Naive thymus-derived CD8-positive, alpha-beta T cell (primary cell): ENCODE measurements at places on chromosomes 6 and 20. TPM values are rescaled to one million over a fixed set of nuclear protein-coding genes. Genes with fewer than 3 reads are reported as not detected.

- no peak for DNase-seq
These were observed 2.0 kb downstream of the QRSL1 start for GRCh38 chr6:106631346-106631745.

- no peak for DNase-seq
These were observed 63.2 kb downstream of the PDE10A start for GRCh38 chr6:165599596-165600487.

GRCh38 chr6:143677891-143678791 lies at the start of gene PHACTR2:
TSS of gene PHACTR2 (plus strand) at chr6:143677965. CDS start at chr6:143678164, 199 bp downstream.
- peak; percentile 39 for DNase-seq

GRCh38 chr6:4256969-4257368 lies 121.6 kb upstream of the ECI2 start:
- no peak for DNase-seq

DNA sequence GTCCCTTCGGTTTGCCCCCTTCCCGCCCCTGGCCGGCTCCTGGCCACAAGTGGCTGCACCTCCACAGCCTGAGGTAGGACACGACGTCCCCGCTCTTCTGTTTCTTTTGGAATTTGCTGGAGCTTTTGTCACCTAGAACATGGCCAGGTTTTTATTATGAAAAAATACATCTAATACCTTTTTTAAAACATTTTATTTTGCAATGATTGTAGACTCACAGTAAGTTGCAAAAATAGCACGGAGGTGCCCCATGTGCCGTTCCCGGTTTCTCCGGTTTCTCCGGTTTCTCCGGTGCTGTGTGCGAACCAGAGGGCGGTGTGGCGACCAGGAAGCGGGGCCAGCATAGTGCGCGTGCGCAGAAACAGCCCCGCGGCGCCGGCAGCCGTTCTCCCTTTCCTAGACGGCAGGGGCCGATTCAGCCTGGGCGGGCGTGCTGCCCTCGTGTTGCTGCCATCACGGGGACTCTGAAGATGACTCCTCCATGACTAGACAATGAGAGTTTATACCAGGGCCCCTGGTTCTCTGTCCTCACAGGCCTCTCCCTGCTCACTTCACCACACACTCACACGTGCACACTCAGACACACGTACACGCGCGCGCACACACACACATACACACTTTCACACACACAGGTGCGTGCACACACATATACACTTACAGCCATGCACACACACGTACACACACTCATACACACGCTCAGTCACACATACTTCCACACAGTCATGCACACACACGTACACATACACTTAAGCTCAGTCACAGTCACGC lies 102.1 kb downstream of the TMEM242 start:
- peak; percentile 69 for DNase-seq

DNA sequence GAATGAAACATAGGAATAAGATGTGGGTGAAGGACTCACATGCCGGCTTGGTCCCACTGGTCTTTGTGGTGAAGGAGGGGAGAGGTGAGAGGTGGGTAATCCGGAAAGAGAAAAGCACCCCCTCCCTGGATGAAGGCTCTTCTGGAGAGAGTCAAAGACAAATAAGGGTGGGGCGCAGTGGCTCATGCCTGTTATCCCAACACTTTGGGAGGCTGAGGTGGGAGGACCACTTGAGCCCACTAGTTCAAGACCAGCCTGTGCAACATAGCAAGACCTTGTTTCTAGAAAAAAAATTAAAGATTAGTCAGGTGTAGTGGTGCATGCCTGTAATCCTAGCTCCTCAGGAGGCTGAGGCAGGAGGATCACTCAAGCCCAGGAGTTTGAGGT lies 3.1 kb downstream of the LTB start:
- DNase-seq, result no peak

GRCh38 chr6:125810445-125810844 lies 19.7 kb downstream of the NCOA7 start:
- DNase-seq, result no peak

GRCh38 chr20:17276101-17276500 lies 49.3 kb downstream of the PCSK2 start:
- no peak for DNase-seq

GRCh38 chr20:45091366-45091765 lies 9.6 kb downstream of the KCNS1 start:
- no peak for DNase-seq

GRCh38 chr20:53599044-53599362 lies 5.4 kb upstream of the ZNF217 start:
- no peak for DNase-seq

DNA sequence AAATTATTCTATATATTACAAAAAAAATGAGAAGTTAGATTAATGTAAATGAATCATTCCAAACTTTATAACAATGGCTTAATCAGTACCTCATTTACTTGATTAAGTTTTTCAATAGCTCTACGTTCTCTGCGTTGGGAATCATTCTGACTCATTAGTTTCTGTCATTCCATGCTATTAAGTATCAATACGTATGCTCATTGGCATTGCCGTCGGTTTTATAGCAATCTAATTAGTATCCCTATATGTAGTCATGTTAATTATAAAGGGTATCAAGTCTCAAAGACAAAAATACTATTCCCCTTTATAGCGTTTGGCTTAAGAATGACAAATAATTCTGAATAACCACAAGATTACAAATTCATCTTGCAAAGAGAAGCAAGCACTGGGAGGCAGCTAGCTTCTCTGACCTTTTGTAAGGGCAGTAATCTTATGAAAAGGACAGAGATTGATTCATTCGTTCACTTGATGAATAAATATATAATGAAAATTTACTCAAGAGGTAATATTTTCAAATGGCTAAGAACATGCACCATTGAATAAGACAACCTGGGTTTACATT lies 41.8 kb downstream of the OLIG3 start:
- no peak for DNase-seq

- DNase-seq, result no peak
These were observed 7.5 kb upstream of the BAK1 start for GRCh38 chr6:33587529-33587928.

DNA sequence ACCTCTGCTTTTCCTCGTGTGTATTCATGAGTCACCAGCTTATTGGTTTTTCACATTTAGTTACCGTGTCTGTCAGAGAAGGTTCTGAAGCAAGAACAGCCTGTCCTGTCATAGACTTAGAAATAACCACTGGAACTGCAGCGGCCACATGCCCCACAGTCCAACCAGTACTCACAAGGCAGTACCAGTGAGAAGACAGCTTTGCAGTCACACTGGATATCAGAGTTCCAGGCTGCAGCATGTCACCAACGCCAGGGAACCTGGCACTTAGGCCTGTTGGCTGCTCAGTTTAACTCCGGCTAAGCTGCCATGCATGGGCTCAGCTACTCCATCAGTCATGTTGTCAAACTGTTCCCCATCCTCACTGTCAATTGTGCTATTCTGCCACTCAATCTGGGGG lies 40.1 kb downstream of the ADNP start:
- DNase-seq, result no peak

DNA sequence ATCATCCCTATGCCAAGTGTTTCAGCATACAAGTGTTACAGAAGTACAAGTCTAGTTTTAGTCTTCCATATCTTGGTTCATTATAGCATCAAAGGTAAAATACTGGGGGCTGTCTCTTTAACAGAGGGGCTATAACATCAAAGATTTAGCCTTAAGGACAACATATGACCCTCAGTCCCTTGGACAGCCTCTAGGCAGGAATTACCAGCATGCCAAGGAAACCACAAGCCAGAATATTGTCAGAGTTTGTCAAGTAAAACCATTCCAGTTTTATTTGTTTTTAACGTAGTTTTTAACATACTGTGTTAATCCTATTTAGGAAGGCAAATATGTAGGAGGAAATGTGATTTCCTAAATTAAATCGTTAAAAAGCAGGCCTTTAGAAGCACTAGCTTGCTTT lies 18.6 kb downstream of the ZKSCAN8 start:
- DNase-seq, result no peak

DNA sequence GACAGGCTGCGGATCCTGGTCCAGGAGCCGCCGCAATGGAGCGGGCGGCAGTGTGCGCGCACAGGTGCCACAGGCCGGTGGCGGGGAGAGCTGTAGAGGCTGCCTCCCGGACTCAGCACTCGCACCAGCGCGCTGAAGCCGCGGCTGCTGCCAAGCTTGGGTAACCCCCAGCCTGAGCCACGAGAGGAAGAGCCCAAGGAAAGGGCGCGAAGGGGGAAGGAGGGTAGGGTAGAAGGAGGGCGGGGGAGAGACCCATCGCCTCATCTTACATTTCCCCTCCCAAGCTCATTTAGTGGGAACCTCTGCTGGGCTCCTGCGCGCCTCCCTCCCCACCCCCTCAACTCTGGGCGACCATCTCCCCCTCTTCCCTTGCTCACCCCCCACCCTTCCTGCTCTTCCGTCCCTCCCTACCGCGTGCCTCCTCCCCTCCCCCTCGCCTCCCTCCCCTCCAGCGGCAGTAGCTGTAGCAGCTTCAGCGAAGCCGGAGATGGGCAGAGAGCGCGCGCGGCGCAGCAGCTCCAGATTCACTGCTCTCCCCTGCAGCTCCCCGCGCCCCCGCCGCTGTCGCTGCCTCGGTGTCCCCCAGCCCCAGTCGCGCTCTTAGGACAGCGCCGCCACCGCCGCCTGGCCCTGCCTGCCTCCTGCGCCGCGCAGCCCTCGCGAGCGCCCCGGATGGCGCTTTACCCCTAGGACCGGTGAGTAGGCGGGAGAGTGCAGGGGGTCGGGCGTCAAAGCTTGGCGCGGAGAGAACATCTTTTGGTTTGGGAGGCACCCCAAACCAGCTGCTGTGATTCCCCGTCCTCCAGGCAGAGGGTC lies at the start of gene FUT9:
Gene FUT9 (plus strand): TSS at position 457 of the 816 bp plus-strand sequence. CDS start 187,182 bp downstream, outside the sequence.
- DNase-seq, result no peak

DNA sequence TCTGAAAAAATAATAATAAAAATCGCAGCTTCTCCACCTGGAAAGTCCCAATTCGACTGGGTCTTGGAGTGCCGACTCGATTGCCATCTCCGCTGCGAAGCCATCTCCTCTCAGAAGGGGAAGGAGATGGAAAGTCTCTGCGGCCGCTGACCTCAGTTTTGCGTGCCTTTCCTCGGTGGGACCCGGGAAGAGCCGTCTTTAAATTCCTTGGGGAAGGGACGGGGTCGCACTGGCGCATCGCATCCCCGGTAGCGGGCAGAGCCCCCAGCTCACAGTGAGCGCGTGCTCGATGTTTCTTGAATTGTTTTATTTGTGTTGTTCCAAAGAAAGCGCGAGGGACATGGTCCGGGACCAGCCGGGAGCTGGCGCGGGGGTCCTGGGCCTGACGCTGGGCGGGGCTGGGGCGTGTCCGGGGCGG lies 270 bp upstream of the TIAM2 start:
- DNase-seq, result no peak

- DNase-seq, result no peak
These were observed 6.7 kb upstream of the SYNJ2 start for GRCh38 chr6:157974967-157975366.

GRCh38 chr6:91664327-91664959 lies 1077.6 kb upstream of the MAP3K7 start:
- DNase-seq, result no peak

DNA sequence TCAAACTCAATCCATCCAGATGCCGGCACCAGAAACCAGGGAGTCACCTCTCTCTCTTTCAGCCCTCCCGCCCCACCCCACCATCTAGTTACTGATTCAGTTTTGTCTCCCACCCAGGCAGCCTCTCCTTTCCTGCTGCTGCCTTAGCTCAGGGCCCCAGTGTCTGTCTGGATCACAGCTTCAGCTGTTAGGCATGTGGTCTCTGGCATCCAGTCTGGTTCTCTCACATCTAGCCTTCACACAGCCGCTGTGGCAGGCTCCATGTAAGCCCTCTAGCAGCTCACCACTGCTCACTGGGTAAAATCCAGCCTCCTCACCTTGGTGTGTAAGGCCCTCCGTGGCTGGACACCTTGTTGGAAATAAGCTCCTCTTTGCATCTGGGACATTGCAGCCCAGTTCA lies 21.3 kb downstream of the AARS2 start:
- DNase-seq, result no peak

- peak; percentile 30 for DNase-seq
These were observed 6.7 kb downstream of the MTCH1 start for GRCh38 chr6:36979347-36979742.

GRCh38 chr6:15132854-15133670 lies 112.8 kb upstream of the JARID2 start:
- no peak for DNase-seq

DNA sequence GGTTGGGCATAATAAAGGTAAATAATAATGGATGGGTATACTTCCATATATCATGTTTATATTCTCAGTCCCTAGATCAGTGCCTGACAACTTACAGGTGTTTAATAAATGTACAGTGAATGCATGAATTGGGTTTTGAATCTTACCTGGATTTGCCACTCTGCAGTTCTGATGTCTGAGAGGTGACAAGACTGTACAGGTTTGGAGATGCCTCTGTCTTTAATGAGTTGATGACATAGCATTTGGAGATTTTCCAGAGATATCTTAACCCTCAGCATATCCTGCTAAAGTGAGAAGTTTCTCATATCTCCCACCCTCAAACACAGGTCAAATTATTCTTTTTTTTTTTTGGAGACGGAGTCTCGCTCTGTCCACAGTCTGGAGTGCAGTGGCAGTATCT lies 2.2 kb downstream of the ANKS1A start:
- DNase-seq, result no peak

- no peak for DNase-seq
These were observed 42.1 kb downstream of the LYRM2 start for GRCh38 chr6:89596484-89596883.

- no peak for DNase-seq
These were observed 782 bp upstream of the PCMTD2 start for GRCh38 chr20:64254571-64255360.

DNA sequence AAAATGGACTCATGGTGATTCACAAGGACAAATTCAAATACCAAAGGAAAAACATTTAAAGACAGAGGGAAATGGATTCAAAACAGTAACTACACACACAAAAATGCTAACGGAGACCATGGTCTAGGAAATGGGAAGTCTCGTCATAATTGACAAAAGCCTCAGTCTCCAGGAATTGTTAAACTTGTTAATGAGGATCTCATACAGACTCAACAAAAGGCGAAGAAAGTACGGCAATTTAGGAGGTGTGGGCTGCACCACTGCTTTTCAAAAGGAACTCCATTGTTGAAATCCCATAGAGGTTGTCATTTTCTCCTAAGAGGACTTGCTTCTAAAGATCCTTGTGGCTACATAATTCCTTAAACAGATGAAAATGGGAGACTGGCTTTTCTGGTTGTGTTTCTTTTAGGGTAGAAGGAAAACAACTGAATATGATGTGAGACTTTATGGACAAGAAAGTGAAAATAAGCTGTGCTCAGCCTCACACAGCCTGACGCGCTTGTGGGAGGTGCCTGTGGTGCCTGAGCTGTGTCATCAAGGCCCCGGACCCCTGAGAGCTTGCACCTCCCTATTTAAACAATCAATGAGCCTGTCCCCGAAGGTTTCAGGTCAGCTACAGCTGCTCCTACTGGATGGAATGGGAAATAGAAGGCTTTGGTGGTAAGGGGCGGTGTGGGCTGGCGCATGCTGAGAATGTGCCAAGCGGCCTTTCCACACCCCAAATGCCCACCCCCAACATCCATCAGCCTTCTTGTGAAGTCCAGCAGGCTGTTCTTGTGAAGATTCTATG lies 2.5 kb upstream of the CLDN20 start:
- DNase-seq, result no peak

SGK2 gene
- not detected for polyA plus RNA-seq

VTA1 gene
- polyA plus RNA-seq, result 86.2 TPM

PNPLA1 gene
- not detected for polyA plus RNA-seq

MUC22 gene
- not detected for polyA plus RNA-seq

MRPL14 gene
- polyA plus RNA-seq, result 89.3 TPM

LRRN4 gene
- not detected for polyA plus RNA-seq

VIP gene
- polyA plus RNA-seq, result not detected

MLIP gene
- polyA plus RNA-seq, result not detected
